ENCODE measurements at places on chromosomes 2 and 18.

GRCh38 chr18:7535436-7536205, 31.5 kb upstream of the PTPRM start:
- no peak for DNase-seq

GRCh38 chr2:12316476-12316875, 400.3 kb upstream of the TRIB2 start:
- no peak for DNase-seq

- no peak for DNase-seq
These were observed 78.6 kb upstream of the CSRNP3 start for GRCh38 chr2:165390875-165391274.

DNA sequence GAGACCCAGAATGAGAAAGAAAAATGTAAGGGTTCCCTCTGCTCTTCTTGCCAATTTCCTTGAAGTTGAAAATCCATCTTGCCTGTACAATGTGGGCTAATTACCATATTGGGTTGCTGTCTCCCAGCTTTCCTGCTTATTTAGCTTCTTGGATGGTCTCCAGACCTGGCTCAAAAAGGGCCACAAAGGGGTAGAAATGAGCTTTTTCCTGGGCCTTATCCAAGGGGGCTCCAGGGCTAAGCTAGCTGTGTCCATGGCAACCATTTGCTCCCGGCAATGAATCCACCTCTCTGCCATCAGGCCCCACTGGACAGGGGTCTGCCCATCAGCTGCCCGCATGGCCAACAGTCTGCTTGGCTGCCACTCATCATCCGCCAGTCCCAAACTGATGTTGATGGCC, 85.0 kb downstream of the BOD1L2 start:
- DNase-seq, result no peak

DNA sequence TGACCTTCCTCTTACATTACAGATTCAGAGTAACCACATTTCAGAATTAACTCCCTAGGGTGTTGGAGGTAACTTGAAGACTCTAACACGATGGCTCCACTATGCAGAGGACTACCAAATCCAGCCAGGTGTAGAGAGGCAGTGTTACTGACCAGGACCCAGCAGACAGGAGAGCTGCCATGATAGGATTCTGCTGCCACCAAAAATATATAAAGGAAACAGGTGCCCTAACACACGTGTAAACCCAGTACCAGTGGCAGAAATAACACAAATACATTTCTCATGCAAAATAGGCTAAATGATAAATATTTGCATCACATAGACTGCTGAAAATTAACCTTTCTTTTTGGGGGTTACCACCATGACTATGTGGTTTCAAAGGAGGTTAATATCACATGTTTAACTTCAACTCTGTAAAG, 7.0 kb downstream of the ZBTB14 start:
- DNase-seq, result no peak

GRCh38 chr2:153005071-153005730, 286.8 kb downstream of the ARL6IP6 start:
- DNase-seq, result no peak

DNA sequence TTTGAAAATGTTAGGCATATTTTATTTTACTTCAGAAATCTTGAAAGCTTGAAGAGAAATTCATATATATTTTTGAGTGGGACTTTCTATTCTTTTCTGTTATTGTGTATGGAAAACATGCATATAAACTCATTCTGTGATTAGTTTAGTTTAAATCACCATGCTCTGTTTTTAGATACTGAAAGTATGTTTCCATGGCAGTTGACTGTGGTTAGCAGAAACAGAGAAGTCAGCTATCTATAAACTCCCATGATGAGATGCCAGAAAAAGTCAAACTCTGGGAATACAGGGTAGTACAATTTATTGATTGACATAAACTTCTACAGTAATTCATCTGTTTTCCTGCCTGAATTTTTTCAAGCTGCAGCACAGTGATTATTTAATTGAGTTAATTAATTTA, 905.3 kb upstream of the VRK2 start:
- no peak for DNase-seq

GRCh38 chr18:5451871-5452270, 91.9 kb downstream of the EPB41L3 start:
- DNase-seq, result no peak

DNA sequence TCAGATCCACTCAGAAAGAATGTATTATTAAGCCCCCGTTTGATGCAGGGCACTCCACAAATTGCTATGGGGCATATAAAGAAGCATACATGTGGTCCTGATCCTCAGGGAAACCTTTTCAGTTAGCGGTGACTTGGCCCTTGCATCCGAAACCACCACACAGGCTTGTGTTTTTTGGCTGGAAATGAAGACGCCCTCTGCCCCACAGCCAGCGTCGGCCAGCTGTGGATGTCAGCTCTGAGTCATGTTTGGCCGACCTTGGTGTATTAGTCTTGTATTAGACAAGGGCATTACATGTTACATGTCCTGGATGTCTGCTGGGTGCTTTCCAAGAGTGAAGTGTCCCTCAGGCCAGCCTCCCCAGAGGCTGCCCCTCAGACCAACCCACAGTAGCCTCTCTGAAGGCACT, 107.6 kb upstream of the MAP3K20 start:
- DNase-seq, result no peak

DNA sequence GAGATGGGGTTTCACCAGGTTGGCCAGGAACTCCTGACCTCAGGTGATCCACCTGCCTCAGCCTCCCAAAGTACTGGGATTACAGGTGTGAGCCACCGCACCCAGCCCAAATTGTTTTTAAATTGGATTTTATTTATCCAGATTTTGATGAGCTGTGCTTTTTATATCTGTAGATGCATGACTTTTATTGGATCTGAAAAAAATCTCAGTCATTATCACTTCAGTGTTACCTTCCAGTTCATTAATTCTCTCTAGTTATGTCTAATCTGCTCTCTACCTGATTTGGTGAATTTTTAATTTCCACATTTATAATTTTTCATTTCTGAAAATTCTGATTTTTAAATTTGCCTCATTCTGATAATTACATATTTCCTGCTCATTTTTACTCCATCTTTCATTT, 13.5 kb downstream of the AGFG1 start:
- no peak for DNase-seq

- no peak for DNase-seq
These were observed 558 bp downstream of the MRPS5 start for GRCh38 chr2:95121093-95121406.

DNA sequence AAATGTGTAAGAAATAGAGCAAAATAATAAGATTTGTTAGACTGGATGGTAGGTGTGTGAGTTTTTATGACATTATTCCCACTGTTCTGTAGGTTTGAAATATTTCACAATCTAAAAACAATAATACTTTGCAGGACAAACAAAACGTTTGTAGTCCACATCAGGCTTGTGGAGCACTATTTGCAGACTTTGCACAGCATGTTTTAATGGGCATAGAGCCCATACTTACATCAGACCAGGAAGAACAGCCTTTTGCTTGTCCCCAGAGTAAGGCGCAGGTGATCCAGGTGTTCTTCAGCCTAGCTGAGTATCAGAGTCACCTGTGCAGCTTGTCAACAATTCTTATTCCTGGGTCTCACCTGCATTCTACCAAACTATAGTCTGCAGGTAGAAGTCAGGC, 9.1 kb upstream of the STK39 start:
- no peak for DNase-seq

DNA sequence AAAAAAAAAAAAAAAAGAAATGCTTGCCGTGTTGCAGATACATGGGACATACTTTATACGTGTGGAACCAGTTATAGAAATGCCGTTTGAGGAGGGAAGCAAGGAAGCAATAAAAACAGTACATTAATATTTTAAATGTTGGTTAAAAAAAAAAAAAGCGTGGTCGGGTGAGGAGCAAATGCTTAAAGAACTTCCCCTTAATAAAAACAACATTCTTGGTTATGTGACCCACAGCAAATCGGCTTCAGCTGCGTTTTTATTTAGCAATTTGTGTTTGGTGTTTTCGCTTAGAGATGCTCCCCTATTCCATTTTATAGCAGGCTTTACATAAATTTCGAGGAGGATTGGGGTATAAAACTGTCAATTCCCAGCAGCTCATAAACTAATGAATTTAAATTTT, 223.6 kb downstream of the LRRTM1 start:
- no peak for DNase-seq

DNA sequence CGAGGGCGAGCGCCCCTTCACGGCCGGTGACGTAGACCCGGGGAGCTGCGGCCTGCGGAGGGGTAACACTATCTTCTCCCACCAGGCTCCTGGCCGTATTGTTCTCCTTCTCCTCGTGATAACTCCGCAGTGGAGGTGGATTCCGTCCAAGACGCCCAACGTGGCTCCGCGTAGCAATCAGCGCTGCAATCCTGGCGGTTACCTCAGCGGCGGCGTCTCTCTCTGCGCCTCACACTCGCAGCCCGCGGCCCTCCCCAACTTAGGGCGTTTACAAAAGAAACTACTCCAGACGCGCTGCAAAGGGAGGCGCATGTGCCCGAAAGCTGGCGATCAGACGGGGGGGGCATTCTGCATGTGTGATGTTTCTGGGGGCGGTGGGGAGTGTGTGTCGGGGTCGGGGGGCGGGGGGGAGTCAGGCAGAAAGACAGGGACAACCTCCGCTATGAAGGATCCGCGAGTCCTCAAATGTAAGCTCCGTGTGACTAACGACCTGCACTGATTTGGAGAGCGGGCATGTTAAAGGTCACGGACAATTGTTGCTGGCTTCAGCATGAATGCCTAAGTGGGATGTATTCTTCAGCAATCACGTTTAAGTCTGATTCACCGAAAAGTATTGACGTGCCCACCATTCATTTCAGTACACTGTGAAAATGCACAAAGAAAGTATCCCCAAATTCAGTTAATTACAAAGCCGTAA, 1.3 kb upstream of the ZNF516 start:
- DNase-seq, result no peak

- DNase-seq, result no peak
These were observed 144.8 kb downstream of the ZNF804A start for GRCh38 chr2:184743096-184743495.

DNA sequence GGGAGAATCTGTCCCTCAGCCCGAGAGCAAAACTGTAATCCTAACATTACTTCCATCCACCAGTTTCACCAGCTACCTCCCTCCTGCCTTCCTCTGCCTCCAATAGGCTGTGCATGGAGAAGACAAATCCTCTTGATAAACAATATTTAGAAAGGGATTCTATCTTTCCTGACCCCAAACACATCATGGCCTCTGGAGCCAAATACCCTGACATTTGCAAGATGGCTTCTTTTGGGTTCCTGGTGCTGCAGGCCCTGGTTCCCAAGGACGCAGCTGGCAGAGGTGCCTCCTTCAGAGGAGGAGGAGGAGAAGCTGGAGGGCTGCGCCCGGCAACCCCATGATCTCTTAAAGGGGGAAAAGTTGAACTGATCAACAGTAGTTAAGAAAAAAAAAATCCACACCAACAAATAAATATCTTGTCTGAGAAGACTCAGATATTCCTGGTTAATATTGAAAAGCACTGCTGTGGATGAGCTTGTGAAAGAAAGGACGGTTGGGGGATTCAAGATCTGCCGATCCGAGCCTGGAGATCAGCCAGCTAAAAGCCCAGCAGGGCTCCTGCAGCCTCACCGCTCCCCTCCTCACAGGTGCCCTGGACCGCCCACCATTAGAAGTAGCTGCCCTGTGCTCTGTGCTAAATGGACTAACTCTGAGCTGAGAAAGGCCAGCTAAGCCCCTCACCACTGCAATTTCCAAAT, 116.8 kb downstream of the MSH2 start:
- no peak for DNase-seq

- peak; percentile 52 for DNase-seq
These were observed 26.0 kb upstream of the IL37 start for GRCh38 chr2:112884869-112885505.

Data from stimulated activated CD8-positive, alpha-beta memory T cell treated with anti-CD3 and anti-CD28 coated beads, Interleukin-7, amount 100 ng/mL, for 48 hours (primary cell).